SW480 (cell line): ENCODE measurements at places on chromosomes 5 and 9.

GRCh38 chr5:3180636-3181035 is 415.0 kb upstream of the IRX1 start:
- no peak for DNase-seq

GRCh38 chr9:38026021-38026809 is 42.8 kb downstream of the SHB start:
- DNase-seq, result peak; percentile 88

DNA sequence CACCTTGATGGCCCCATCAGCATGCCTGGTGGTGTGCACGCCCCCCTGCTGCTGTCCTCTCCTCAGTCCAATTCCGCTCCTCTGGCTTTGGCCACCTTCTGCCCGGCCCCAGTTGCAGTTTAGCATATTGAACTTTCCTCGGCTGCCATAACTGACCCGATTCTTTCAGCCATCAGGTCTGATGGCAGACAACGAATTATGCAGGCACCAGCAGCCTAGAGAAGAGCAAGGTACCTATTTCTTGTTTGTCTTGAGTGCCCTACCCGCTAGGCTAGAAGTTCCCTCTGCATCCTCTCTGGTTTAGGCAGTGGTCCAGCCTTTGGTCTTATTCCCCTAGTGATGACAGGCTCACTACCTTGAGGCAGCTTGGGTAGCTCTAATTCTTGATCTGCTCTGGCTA is 43.0 kb upstream of the SLC25A51 start:
- DNase-seq, result no peak

DNA sequence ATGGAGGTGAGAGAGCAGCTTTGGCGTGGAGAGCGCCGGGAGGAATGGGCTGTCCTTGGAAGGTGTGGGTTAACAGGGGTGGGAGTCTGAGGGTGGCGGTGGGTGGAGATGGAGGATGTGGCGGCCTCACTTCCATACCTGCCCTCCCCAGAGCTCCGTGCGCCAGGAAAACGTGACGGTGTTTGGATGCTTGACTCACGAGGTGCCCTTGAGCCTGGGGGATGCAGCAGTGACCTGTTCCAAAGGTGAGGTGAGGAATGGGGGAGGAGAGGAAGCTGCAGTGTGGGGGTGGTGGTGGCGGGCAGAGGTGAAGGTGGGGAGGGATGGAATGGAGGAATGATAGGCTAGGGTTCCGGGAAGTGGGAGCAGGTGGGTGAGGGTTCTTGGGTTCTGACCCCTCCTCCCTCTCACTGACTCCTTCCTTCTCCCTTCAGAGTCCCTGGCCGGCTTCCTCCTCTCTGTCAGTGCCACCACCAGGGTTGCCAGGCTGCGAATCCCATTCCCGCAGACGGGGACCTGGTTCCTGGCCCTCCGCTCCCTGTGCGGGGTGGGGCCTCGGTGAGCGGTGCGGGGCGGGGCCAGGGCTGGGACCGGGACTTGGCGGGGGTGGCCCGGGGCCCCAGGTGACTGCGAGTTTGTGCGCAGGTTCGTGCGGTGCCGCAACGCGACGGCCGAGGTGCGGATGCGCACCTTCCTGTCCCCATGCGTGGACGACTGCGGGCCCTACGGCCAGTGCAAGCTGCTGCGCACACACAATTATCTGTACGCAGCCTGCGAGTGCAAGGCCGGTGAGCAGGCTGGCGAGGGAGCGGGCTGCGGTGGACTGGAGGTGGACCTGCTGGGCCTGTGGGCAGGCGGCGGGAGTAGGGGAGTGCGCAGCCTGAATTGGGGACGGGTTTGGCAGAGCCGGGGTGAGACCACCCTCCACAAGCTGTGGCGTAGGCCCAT is 17.1 kb downstream of the TMEM8B start:
- DNase-seq, result no peak

DNA sequence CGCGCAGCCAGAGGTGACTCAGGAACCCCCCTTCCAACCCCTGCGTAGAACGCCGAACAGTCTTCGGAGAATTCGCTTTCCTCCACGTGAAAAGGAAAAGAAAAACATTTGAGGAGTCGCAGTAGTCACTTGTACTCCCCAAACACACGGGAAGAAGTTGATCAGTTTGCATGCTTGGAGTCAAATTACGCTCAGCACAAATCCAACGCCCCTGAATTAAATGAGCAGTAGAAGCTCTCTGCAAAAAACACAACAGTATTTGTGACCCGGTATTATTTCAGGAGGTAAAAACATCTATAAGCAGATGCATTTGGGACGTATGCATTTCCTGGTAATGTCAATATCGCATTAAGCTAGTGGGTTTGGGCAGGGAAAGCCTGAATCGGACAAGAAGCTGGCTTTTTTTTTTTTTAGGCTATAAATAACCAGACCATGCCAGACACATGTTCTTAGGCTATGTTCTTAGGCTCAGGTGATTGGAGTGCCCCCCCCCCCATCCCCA is 854 bp upstream of the ARL15 start:
- peak; percentile 20 for DNase-seq

GRCh38 chr5:84148651-84149050 is 236.0 kb downstream of the EDIL3 start:
- no peak for DNase-seq

GRCh38 chr9:128113526-128114325 is 13.8 kb downstream of the PTGES2 start:
- no peak for DNase-seq

DNA sequence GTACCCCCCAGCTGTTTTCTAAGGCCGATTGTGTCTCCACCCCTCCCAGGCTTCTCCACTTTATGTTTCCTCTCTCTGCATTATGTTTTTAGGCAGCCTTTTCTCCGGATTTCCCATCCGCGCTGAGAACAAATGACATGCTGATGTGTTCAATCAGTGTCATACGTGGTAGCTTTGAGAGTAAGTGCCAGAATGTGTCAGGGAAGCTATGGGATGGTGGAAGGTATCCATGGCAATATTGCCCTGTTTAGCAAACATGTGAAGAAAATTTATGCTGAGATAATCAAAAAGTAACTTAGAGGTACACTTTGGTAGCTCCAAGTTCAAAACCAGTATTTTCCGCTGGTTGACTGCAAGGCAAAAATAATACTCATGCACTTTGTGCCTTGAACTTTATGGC is 36.6 kb upstream of the LECT2 start:
- DNase-seq, result no peak

- no peak for DNase-seq
Measured at GRCh38 chr5:122723606-122724352, 51.1 kb upstream of the SNX2 start.

DNA sequence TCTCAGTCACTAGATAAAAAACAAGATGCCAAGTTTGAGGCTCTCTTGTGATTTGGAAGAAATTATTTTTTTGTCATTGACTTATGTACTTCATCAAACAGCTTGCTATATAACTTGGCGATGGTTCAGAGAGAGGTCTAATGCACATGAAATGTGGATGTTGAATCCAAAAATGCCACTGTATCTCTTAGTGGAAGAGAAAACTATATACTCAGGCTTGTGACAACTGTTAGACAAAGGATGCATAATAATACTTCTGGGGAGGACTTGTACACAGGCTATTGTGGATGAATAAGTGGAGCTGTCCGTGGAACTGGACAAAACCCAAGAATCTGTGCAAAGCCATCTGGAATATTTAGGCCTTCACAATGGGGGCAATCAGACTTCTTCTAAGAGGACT is 162.9 kb upstream of the NMUR2 start:
- no peak for DNase-seq

GRCh38 chr9:5112646-5113045 is 72.8 kb downstream of the INSL6 start:
- DNase-seq, result no peak

- DNase-seq, result no peak
Measured at GRCh38 chr5:171578049-171578828, 158.8 kb downstream of the FGF18 start.

- no peak for DNase-seq
Measured at GRCh38 chr9:69888856-69889585, 68.4 kb downstream of the CFAP95 start.

DNA sequence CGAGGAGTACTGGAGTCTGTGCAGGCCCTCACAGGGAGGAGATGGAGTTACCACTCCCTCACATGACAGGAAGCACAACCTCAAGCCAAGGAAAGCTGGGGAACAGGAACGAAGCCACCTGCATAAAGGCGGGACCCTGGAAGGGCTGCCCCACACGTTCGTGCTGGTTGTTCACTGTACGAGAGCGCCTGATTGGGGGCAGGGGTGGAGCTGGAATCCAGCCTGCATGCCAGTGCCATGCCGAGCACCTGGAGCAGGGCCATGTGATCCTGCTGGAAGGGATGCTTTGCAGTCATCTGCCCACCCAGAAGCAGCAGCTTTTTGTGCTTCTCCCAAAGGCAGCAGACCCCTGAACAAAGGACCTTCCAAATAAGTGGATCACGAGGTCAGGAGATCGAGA is 11.4 kb downstream of the GRM6 start:
- DNase-seq, result no peak

GRCh38 chr9:136882109-136882946 is 4.0 kb upstream of the TRAF2 start:
- DNase-seq, result peak; percentile 86

DNA sequence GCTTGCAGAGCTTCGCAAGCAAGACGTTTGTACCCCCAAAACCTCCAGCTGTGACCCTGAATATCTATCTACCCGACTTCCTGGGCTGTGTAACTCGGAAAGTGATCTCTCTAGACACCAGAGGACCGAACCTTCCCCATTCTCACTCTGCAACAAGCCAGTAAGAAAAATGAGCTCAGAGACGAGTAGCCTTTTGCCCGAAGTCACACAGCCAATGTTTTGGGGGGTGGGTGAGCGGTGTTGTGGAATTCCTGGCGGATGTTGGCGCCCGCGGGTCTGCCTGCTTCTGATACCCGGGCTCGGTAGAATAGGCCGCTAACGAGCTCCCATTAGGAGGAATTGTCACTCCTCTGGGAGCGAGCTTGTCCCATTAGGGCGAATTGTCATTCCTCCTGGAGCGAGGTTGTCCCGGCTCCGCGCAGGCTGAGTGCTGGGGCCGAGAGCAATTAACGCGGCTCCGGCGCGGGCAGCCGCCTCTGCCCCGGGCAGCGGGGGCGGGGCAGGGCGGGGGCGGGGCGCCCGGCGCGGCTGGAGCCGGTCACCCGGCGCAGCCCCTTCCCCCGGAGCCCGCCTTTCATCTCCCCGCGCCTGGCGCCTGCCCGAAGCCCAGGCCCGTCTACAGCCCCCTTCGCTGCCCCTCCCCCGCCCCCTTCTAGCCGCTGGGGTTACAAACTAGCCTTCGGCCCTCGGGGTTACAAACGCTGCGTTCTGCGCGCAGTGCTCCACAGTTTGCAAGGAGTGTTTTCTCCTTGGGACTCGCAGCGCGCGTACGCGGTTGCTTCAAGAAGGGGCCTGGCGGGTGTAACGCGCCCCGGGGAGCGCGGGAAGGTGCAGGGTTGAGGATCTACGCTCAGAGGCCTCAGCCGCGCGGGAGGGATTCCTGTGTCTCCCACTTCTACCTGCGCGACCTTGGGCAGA is 3.5 kb upstream of the MSX2 start:
- DNase-seq, result peak; percentile 30

- no peak for DNase-seq
Measured at GRCh38 chr5:58240322-58240721, 219.6 kb downstream of the PLK2 start.

DNA sequence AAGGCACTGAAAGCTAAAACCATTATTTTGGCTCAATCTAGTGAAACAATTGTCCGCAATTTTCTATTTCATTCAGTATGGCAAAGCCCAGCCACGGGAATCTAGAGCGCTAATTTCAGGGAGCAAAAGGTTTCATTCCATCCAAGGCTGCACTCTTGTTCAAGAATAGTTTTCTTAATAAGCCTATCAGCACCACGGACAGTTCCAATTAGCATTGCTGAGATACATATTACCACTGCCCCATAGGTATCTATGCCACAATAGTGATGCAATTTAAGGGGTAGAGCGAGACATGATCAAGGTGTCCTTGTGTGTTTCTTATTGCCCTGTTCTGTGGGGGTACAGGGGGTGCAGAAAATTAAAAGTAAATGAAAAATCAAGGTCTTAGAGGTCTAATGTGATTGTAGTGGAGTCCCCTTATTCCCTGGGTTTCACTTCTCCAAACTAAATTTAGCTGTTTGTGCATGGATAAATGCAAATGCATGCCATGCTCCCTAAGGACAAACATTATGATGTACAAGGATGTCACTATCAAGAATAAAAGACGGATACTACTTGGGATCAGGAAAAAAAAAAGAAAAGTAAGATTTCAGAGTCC is 45.5 kb downstream of the SPOCK1 start:
- peak; percentile 65 for DNase-seq
